ENCODE measurements at places on chromosomes 1 and 21. TPM values are rescaled to one million over a fixed set of nuclear protein-coding genes. Genes with fewer than 3 reads are reported as not detected.

FUCA1 gene
- total RNA-seq = 54.2 TPM

B3GALT5 gene
- 1.5 TPM for total RNA-seq

LCK gene
- total RNA-seq = 7.5 TPM

COA7 gene
- 14.4 TPM for total RNA-seq

SYTL1 gene
- 29.3 TPM for total RNA-seq

SFN gene
- total RNA-seq = 47.5 TPM

TRIM17 gene
- 2.6 TPM for total RNA-seq

ASCL5 gene
- total RNA-seq = not detected

PLPPR5 gene
- total RNA-seq = not detected

TNFRSF4 gene
- total RNA-seq = 3.0 TPM

TIPRL gene
- total RNA-seq = 23.7 TPM

EDN2 gene
- total RNA-seq = 2.1 TPM

MYBPH gene
- not detected for total RNA-seq

TNFRSF9 gene
- total RNA-seq = 0.47 TPM

P3H1 gene
- 24.4 TPM for total RNA-seq

BSND gene
- total RNA-seq = not detected

TDRD5 gene
- 0.15 TPM for total RNA-seq

LRRC71 gene
- total RNA-seq = 5.3 TPM

TFF3 gene
- total RNA-seq = 19.0 TPM

DNA sequence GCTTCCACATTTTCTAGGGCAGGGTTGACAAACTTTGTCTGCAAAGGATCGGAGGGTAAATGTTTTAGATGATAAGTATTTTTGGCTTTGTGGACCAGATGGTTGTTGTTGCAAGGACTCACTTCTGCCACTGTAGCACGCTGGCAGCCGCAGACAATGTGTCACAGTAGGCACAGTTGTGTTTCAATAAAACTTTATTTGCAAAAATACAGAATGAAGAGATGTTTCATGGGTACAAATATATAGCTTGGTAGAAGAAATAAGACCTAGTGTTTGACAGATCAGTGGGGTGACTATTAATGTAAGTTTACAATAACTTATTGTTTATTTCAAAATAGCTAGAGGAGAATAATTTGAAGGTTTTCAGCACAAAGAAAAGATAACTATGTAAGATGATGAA is 127.8 kb downstream of the GRIK3 start:
- no peak for DNase-seq

GRCh38 chr1:1827089-1827848 is 49.0 kb upstream of the NADK start:
- no peak for DNase-seq

- peak; percentile 52 for DNase-seq
Observed at GRCh38 chr1:183590244-183591191, at the start of gene NCF2. Gene NCF2 (minus strand): TSS chr1:183590459. CDS start chr1:183590329, 130 bp downstream.

- no peak for DNase-seq
Observed at GRCh38 chr1:227038401-227038800, 98.3 kb downstream of the COQ8A start.

GRCh38 chr1:43229826-43230780 is 39.7 kb upstream of the TMEM125 start:
- DNase-seq = no peak

DNA sequence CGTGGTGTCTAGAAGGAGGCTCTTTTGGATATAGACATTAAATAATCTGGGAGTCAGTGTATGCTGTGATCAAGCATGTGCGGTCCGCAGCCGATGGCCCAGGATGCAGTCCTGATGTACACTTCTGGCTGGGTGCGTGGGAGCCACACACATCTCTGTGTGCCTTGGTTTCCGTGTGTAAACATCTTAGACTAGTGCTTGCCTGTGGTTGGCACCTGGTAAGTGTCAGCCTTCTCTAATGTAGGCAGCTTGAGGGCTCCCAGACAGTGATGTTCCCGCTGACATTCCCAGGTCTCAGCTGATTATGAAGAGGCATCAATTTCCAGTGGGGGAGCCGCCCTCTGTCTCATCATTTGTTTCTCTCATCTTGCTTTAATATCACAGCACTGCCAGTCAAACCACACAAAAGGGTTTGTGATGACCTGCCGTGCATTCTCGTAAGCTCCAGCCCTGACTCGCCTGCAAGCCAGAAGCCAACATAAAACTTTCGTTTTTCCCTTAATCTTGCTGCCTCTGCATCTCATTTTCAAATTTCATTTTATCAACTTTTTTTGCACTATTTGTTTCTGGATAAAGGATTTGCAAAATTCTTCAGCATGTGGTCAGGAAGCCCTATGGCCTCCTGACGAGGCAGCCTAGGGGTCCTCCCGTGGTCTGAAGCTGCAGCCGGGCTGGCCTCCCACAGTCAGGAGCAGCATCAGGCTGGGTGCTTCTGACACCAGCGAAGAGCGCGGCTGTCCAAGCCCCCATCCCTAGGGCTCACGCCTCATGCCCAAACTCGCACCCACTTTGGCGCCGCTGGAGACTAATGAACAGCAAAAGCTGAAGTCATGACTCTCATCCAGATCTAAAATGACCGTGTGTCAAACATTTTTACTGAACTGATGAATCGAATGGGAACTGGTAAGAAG is 28.1 kb downstream of the PDE9A start:
- DNase-seq = no peak

- no peak for DNase-seq
Observed at GRCh38 chr1:235911876-235912275, 45.2 kb upstream of the LYST start.

DNA sequence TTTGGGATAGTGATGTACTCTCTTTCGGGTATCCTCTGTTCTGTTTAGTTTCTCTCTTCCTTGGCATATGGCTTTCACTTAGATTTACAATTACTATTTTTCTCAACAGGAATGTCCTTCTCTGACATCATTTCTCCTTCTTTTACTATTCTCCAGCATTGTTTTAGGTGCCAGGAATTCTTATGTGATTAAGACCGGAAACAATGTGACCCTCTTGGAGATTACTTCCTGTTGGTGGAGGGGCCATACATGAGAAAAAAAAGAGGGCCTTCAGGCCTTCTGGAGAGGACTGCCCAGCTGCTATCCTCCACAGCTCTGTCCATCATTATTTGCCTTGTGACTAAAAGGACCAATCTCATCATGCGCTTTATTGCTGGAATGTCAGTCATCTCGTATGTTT is 50.4 kb upstream of the ADAMTS5 start:
- no peak for DNase-seq

DNA sequence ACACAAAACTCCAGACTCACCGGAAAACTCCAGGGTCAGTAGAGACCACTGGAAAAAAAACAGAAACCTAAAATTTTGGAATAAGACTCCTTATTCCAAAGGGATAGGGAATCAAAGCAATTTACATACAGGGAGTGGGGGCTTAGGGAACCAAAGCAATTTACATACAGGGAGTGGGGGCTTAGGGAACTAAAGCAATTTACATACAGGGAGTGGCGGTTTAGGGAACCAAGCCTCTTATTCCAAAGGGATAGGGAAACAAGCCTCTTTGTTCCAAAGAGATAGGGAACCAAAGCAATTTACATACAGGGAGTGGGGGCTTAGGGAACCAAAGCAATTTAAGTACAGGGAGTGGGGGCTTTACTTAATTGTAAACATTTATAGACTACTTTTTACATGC is 28.4 kb upstream of the TTLL7 start:
- DNase-seq = no peak

GRCh38 chr1:84286071-84286470 is 15.4 kb upstream of the SAMD13 start:
- DNase-seq = no peak

DNA sequence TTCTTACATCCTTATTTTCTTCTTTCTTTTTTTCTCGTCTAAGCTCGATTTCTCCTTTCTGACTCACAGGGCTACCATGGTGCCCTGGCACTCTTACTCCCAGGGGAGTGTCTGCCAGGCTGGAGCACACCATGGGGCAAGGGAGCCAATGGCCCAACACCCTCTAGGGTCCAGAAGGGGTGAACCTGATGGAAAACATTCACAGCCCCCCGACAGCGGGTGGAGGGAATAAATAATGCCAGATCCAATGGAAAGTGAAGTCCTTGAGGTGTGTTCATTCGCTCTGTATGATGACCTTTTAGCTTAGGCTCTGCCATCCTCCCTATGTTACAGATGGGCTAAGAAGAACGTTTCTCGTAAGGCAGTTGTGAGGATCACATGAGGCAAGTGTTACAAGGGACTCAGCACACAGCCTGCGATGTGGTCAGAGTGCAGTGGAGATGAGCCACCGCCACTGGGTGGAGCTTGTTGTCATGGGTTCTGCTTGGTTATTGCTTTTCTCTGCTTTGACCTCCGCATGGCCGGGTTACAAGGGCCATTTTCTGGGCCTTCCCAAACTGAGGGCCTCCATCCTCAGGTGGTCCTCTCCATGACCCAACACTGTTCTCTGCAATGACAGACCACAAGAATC is 3.5 kb upstream of the FCMR start:
- peak; percentile 83 for DNase-seq

DNA sequence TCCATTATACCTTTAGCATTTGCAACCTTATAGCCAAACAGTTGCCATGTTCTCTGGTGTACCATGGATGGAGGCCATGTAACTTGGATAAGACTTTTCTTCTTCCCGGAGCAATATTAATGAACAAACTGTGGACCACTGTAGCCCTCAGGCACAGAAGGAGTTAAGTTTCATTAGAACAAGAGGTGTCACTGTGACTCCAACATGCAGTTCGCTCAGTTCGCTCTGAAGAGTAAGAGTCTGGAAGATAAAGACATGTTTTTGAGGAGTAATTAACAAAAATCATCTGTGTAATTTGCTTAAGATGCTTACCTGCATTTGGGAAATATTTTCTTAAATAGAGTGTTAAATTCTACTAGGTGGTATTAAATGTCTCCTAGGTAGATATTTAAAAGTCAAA is 4.1 kb downstream of the KIF26B start:
- DNase-seq = no peak

DNA sequence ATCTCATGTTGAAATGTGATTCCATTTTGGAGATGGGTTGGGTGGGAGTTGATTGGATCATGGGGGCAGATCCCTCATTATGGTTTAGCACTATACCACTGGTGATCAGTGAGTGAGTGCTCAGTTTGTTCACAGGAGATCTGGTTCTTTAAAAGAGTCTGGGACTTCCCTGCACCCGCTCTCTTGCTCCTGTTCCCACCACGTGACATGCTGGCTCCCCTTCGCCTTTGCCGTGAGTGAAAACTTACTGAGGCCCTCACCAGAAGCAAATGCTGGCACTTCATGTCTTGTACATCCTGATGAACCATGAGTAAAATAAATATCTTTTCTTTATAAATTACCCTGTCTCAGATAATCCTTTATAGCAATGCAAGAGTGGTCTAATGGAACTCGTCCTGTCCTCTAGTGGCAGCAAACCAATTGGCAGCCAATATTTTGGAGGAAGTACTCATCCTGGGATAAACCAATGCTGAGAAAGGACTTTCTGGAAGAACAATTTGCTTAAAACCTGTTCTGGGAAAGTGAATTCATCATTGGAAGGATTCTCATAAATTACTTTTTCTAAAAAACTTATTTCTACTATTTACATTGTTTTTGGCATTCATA is 27.8 kb upstream of the CYP4A11 start:
- no peak for DNase-seq

- no peak for DNase-seq
Observed at GRCh38 chr1:199982606-199983005, 44.9 kb upstream of the NR5A2 start.

- DNase-seq = no peak
Observed at GRCh38 chr1:231160895-231161666, 777 bp upstream of the TRIM67 start.

DNA sequence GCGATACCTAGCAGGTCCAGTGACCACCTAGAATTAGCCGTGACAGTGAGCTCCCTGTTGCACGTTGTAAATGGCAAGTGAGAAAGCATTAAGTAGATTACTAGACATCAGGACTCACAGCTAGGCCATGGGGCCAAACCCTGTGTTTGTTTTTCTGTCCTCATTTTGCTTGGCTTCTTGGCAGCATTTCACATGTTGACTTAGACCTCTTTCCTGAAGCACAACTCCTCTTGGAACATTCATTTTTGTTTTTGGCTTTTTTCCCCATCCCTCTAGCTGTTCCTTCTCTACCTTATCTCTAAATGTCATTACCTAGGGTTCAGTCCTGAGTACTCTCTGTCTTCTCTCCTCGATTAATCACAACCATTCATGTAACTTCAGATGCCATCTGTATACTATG is 16.9 kb upstream of the PTPN14 start:
- no peak for DNase-seq

GRCh38 chr21:43778469-43779335 is 2.6 kb upstream of the CSTB start:
- DNase-seq = no peak

DNA sequence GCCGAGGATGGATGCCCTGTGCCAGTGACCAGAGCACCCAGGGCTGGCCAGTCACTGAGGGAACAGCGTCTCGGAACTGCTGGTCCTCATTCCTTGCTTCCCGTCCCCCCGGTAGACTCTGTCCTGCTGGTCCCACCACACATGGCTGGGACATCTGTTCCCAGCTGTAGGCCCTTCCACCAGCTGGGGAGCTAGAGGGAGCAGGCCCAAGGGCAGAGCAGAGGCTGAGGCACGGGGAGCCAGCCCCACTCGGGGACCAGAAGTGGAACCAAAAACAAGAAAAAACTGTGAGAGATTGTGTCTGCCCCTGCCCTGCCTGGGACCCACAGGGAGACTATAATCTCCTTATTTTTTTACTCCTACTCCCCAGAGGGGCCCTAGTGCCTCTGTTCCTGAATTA is 23.8 kb downstream of the ATP8B2 start:
- no peak for DNase-seq

DNA sequence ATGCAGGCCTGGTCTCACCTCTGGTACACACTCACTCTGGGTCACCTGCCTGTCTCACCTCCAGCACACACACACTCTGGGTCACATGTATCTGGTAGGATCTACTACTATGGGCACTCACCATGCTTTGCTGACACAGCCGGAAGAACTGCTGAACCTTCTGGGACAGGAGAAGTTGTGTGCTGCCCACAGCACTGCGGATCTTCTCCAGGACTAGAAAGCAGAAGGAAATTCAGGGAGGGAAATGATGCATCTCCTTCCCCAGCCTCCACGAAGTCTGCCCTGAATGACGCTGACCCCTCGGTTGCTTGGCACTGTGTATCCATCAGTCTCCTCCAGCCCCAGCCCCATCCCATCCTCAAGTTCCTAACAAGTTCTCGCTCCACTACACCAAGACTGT is 7.9 kb upstream of the SMIM12 start:
- no peak for DNase-seq

- DNase-seq = no peak
Observed at GRCh38 chr1:183550915-183551314, 39.3 kb downstream of the NCF2 start.

DNA sequence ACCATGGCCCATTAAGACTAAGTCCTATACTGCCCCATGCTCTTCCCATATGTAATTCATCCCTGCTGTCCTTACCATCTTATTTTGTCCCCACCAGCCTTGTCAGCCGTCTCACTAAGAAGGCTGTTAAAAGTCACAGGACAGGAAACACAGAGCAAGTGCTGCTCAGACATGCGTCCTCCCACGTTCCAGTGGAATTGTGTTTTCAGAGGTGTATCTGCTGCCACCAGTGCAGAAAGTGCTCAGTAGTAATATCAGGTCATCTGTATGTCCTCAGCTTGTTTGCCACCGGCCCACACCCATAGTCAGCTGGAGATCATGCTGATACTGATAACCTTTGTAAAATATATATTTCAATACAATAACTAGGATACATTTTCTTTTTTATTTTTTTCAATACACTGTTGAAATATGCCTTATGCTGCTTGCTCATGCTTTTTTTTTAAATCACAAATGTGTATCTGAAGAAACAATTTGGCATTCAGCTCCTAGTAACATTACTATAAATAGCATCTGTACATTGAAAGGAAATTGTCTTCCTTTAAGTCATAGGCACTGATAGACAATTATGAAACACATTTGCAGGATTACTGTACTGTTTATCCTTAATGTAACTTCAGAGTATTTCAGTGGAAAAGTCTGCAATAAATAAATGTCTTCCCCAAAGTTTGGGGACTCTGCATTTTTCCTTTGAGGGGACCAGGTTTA is 156.9 kb downstream of the EDEM3 start:
- no peak for DNase-seq
